ENCODE measurements at places on chromosomes 7 and 10.

GRCh38 chr10:130463876-130464364, 327.7 kb downstream of the GLRX3 start:
- no peak for DNase-seq

DNA sequence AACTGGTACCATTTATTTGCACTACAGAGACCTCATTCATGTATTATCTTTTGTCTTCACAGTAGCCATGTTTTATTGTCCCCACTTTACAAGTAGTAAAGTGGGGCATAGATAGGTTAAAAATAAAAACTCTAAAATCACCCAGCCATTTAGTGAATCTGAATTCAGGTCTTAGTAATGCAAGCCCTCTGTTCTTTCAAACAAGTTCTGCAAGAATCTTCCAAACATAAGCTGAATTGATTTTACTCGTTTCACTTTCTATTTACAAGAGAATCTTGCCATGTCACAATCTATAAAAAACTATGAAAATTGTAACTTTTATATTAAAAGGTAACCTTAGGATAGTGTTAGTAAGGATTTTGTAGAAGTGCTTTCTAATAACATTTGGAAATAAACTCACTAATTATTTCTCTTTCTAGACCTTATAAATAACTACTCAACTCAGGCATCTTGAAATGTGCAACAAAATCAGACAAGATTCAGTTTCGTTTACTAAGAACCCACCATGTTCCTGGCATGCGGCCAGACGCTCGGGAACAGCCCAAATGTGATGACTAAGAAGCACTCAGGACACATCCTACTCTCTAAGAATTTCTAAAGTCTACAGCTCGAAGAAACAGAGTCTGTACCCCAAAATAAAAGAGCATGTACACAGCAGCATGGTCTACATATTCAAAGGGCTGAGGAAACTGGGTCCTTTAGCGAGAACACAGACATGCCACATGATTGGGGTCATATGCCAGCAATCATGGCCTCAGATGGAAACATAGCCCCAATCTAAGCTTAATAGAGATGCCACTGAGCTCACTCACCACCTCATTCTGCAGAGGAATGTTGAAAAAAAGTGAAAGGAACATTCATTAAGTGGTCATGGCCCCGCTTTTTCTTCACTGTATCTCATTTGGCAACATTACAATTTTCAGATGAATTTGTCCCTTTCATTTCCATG, 167.6 kb downstream of the AMPH start:
- DNase-seq: no peak

DNA sequence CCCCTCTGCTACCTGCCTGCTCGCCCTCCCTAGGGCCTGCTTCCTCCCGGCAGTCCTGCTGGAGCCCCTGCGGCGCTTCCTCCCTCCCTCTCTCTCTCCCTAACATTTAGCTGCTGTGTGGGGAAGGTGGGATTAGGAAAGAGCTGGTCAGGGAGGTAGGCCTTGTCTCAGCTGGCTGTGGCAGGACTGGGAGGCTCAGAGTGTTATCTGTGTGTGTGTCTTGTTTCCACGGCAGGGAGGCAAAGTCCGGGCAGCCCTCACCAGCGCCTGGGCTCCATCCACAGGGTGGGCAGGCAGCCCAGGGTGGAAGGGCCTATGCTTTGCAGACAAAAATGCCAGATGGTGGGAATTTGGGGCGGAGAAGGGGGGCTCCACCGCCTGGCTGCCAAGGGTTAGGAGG, 105.7 kb downstream of the RPS24 start:
- peak; percentile 16 for DNase-seq

GRCh38 chr10:128274938-128275337, 148.7 kb upstream of the MKI67 start:
- no peak for DNase-seq

GRCh38 chr10:97724341-97724941, 10.9 kb downstream of the MARVELD1 start:
- DNase-seq: no peak

GRCh38 chr10:32227802-32228201, 119.2 kb downstream of the EPC1 start:
- no peak for DNase-seq

DNA sequence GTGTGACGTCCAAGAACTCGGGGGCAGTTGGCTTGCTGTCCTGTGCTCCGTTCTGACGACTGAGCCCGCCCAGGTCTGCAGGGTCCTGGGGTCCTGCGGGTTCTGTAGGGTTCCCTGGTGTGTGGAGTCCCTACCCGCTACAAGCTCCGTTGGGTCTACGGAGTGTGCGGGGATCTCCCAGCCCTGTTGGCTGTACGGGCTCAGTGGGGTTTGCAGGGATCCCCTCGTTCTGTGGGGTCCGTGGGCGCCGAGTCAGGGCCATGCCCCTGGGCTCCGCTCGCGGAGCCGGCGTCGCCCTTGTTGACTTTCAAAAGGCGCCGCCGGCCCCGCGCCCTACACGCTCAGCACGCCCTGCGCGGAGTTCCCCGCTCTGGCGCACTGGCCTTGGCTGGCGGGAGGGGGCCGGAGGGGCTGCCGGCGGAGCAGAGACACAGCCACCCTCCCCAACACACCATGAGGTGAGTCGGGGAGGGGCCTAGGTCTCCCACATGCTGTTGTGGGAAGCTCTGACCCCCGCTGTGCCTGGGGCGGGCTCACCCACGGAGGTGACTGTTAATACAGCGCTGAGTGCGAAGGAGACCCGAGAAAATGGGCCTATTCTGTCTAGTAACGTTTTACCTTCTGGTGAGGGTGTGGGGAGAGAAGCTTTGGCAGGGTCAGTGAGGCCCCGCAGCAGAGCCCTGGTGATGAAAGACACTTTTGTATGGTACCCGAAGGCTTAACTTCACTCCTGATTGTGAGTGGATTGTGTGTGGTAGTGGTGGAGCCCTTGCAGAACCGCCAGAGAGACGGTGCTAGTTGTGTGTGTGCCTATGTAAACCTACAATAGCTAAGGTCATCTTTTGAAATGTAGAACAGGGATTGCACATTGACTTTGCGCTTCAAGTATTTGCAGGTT, 8.1 kb downstream of the TASOR2 start:
- no peak for DNase-seq

DNA sequence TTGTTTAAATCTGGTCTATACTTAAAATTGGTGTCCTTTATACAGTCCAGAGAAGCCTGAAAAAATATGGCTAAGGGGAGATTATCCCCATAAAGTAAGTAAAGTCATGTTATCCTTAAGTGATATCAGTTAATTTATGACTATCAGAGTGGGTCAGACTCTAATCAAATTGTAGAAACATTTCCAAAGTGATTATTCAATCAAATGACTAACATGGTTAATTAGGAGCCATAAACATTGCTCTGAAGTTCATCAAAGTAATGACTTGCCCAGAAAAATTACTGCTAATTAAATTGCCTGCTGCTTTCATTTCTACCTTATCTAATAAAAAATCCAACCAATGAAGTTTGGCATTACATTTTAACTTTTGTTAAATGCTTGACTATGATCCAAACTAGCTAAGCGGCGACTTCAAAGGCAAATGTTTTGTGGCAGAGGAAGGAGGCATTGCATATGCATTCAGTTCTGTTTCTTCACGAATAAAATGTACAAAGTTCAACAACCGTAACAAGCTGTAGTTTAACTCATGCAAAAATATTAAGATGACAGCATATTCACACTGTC, 76.7 kb downstream of the ETV1 start:
- no peak for DNase-seq

Measured in Caco-2 (cell line).